ENCODE measurements at places on chromosomes 5 and 9.

DNA sequence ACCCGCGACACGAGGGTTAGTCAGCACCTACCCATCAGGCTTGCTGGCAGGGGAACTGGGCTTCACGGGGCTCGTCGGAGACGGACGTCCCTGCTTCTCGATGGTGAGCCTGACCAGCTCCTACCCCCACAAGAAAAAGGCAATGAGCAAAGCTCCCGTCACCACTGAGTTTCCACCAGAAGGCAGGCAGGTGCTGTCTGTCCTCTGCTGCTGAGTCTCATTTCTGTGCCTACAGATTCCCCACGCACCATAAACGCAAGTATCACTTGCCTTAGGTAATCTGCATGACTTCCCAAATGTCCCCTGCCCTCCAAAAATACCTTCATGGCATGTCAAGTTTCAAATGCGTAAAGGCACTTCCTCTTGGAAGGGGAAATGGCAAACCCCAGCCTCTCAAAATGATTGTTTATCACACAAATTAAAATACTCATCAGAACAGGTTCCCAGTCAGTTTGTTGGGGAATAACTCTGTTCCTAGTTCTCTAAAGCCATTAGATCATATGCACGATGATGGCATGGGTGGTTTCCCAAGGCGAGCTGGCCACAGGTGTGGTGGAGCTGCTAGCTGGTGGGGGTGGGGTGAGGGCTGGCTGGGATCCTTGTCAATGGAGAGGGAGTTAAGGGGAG is 85.0 kb downstream of the PRRT1B start:
- no peak for DNase-seq

DNA sequence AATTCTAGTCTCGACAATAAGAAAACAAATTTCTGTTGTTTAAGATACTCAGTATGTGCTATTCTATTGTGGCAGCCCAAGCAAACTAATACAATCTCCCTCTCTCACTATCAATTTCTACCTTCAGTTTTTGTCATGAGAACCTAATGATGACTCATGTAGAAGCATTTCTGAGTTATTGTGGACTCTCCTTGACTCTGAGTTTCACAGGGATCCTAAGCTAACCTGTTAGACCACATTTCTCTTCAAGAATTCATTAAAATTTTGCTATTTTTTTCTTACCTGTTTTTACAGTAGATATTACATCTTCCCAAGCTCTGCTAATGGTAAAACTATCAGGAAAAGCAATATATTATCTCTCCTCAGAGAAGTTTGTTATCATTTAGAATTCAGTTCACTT is 599.1 kb upstream of the TYRP1 start:
- no peak for DNase-seq

DNA sequence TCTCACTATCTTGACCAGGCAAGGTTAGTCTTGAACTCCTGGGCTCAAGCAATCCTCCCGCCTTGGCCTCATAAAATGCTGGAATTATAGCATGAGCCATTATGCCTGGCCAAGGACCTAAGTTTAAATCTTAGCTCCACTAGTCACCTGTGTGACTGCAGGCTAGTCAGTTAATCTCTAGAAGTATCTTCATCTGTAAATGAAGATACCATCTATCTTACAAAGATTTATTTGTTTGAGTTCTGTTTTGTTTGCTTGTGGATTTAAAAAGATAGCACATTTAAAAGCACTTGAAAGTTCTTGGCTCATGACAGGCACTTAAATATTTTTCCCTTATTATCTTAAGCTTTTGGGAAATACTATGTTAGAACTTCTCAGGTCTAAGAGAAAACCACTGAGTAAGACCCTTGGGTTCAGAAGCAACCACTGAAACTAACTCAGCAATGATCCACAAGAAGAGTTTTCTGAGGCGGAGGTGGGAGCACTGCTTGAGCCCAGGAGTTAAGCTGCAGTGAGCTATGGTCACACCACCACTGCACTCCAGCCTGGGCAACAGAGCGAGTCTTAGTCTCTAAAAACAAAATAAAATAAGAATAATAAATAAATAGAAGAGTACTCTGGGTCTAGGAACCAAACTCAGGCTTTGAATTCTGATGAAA is 19.1 kb downstream of the TMEM245 start:
- DNase-seq: no peak

- no peak for DNase-seq
Observed at GRCh38 chr5:141567513-141568117, 51.2 kb downstream of the DIAPH1 start.

- DNase-seq: no peak
Observed at GRCh38 chr9:18921366-18922075, 111.5 kb downstream of the SAXO1 start.

GRCh38 chr9:127950513-127951289 is 13.0 kb upstream of the DPM2 start:
- DNase-seq: no peak

GRCh38 chr5:159021136-159021900 is 78.4 kb downstream of the EBF1 start:
- DNase-seq: no peak

- no peak for DNase-seq
Observed at GRCh38 chr9:84218322-84218721, 122.2 kb downstream of the SLC28A3 start.

- DNase-seq: no peak
Observed at GRCh38 chr9:116334546-116335150, 181.1 kb downstream of the PAPPA start.

DNA sequence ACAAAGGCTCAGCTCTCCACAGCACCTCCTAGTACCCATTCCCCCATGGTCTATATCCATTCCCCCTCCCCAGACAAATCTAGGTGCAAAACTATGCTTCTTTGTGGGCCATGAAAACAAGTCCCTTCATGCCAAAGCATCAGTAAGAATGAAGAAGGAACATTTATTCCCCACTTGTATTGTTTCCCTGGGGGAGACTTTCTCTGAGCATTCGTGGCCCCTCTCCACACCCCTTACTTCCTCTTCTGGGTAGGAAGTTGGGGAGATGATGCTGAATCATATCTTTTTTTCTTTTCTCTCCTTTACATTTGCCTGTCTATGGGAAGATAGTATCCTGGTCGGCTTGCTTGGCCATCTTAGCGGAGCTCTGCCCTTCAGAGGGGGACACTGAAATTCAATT is 246.8 kb downstream of the NSG2 start:
- DNase-seq: no peak

DNA sequence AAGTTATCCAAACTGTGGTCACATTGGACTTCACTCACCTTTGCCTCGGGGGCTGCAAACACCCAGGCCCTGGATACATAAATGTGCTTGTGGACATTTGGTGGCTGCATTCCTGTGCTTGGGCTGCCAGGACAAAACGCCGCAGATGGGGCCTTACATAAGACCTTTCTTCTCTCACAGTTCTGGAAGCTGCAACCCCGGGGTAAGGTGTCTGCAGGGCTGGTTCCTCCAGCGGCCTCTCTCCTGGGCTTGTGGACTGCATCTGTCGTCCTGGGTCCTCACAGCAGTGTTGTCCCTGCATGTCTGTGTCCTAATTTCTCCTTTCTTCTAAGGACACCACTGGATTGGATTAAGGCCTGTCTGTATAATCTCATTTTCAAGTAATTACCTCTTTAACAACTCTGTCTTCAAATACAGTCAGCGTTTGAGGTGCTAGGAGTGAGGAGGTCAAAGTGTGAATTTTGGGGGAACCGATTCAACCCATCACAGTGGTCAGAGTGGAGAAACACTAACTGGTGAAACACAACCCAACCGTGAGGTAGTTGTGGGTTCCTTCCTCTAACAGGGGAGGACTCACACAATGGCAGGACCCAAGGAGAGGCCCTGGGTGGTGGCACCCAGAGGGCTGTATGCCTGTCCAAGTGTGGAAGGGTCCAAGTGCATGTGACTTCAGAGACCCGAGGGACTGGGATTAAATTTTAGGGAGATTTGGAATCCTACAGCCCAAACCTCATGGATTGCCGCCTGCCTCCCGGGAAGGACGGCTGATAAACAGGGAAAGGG is 415.6 kb downstream of the IRX2 start:
- DNase-seq: no peak

- DNase-seq: no peak
Observed at GRCh38 chr9:83419961-83420360, 118.2 kb downstream of the FRMD3 start.

GRCh38 chr9:76323490-76323889 is 70.7 kb downstream of the RFK start:
- DNase-seq: no peak

DNA sequence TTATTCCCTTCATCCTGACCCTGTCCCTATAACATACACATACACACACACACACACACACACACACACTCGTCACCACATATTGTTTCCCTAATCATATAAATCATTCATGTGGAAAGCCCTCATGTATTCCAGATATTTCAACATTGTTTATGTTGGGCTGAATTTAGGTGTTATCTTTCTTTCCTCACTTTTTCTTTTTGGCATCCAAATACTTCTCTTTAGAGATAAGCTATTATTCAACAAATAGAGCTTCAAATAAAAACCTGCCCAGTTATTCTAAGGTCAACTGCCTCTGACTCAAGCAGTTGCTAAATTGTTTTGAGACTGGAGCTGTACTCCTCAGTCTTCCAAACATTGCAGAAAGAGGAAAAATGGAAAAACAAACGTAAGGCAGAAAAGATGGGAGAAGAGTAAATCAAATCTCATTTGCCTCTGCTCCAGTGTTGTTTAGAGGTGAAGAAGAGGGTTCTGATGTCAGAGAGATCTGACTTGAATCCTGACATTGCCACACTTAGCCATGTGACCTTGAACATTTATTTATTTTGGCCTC is 215.7 kb downstream of the GAS1 start:
- DNase-seq: no peak
